ENCODE measurements at places on chromosomes 11 and 22. TPM values are rescaled to one million over a fixed set of nuclear protein-coding genes. Genes with fewer than 3 reads are reported as not detected.

SSTR3 gene
- total RNA-seq: not detected

DDTL gene
- total RNA-seq: not detected

RASL10A gene
- total RNA-seq: not detected

NXPE1 gene
- total RNA-seq: not detected

LGALS12 gene
- not detected for total RNA-seq

SLC6A5 gene
- total RNA-seq: not detected

MMP11 gene
- total RNA-seq: 18.2 TPM

GSTT2 gene
- total RNA-seq: 0.65 TPM

DDT gene
- 80.8 TPM for total RNA-seq

CSF2RB gene
- 4.4 TPM for total RNA-seq
